ENCODE measurements at places on chromosomes 7 and 10. TPM values are rescaled to one million over a fixed set of nuclear protein-coding genes. Genes with fewer than 3 reads are reported as not detected.

DNA sequence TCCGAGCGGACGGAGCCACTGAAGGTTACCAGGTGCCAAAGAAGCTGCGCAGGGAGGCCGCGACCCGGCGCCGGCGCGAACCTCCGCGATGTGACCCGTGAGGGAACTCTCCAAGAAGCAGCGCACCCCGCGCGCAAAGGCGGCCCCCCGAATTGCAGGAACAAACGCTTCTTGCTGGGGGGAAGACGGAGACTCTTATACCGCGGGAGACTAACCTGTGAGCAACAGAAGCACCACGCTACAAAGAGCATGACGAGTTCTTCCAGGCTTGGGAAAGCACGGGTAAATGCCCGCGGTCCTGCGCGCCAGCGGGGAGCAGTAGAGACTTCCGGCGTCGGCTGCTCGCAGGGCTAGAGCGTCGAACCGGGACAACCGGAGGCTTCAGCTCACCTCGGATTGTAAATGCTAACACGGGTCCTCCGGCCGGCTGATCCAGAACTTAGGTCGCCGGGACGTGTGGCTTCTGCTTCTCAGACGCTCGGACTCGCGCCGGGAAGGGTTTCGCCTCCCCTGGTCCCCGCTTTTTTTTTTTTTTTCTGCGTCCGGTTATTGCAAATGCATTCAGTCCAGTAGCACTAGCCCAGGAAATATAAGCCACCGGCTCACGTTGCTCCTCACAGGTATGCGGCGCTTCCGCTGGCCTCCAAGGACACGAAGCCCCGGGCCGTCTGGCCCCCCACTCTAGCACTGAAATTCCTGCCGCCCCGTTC is at the start of gene COA1:
COA1 (minus strand) TSS at position 310 of the 710 bp plus-strand sequence. CDS start 80,909 bp downstream, outside the sequence.
- no peaks in the 10 kb centered on the region for H3K27me3 ChIP-seq
- peaks cover 7% of the 10 kb centered on the region for H3K4me1 ChIP-seq
- DNase-seq = peak; percentile 88

- H3K27ac ChIP-seq = no peak overlapping the region
- H3K27me3 ChIP-seq = no peaks in the 10 kb centered on the region
- H3K4me3 ChIP-seq = no peak overlapping the region
- peak; percentile 61 for DNase-seq
- H3K4me1 ChIP-seq = no peaks in the 10 kb centered on the region
- no peaks in the 10 kb centered on the region for H3K36me3 ChIP-seq
These were observed 101.8 kb downstream of the EGFR start for GRCh38 chr7:55120501-55121198.

GRCh38 chr10:43261578-43262396 is 5.1 kb downstream of the RASGEF1A start:
- H3K27ac ChIP-seq = no peak overlapping the region
- DNase-seq = no peak
- H3K27me3 ChIP-seq = peaks cover 19% of the 10 kb centered on the region
- no peak overlapping the region for H3K4me3 ChIP-seq

The TDRD1 gene
- total RNA-seq = not detected

The DDC gene
- total RNA-seq = not detected
